ENCODE measurements at places on chromosomes 16 and 17.

DNA sequence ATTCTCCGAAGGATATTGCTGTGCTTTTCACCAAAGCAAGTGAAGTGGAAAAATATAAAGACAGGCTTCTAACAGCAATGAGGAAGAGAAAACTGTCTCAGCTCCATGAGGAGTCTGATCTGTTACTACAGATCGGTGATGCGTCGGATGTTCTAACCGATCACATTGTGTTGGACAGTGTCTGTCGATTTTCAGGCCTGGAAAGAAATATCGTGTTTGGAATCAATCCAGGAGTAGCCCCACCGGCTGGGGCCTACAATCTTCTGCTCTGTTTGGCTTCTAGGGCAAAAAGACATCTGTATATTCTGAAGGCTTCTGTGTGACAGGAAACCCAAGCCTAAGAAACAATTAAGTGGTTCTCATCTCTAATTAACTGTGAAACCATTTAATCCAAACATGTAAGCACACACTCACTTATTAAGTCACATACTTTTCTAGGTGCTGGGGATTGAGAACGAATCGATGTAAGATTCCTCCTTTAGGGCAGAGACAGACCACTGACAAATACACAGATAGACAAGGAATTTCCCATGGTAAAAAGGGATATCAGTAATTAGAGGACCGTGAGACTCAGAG lies 22.8 kb downstream of the SLFN5 start:
- H3K4me1 ChIP-seq: no peaks in the 10 kb centered on the region
- peaks cover 12% of the 10 kb centered on the region for H3K36me3 ChIP-seq
- no peak overlapping the region for H3K4me3 ChIP-seq
- no peaks in the 10 kb centered on the region for H3K27me3 ChIP-seq
- no peak for DNase-seq

- no peaks in the 10 kb centered on the region for H3K27me3 ChIP-seq
- H3K27ac ChIP-seq: peak overlapping the region; percentile 83
- peaks cover 88% of the 10 kb centered on the region for H3K4me1 ChIP-seq
- no peak for DNase-seq
These were observed 6.4 kb upstream of the RAB40C start for GRCh38 chr16:583470-583814.

DNA sequence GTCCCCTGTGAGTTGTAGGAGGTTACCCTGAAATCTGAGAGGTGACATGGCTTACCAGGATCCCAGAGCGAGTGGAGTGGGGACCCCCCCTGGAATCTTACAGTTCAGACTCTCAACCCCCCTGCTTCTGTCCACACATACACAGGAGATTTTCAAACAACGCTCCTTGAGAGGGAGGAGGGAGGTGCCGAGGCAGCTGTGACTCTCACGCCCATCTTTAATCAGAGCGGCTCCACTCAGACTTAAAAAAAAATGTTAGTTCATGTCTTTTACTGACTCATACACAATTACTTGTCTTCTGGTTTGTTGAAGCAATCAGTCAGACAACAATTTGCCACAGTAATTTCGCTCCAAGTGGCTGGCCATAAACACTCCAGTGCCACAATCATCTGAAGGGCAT lies 15.4 kb upstream of the TMEM220 start:
- no peaks in the 10 kb centered on the region for H3K27me3 ChIP-seq
- no peak overlapping the region for H3K27ac ChIP-seq
- DNase-seq: no peak
- H3K4me3 ChIP-seq: no peak overlapping the region

DNA sequence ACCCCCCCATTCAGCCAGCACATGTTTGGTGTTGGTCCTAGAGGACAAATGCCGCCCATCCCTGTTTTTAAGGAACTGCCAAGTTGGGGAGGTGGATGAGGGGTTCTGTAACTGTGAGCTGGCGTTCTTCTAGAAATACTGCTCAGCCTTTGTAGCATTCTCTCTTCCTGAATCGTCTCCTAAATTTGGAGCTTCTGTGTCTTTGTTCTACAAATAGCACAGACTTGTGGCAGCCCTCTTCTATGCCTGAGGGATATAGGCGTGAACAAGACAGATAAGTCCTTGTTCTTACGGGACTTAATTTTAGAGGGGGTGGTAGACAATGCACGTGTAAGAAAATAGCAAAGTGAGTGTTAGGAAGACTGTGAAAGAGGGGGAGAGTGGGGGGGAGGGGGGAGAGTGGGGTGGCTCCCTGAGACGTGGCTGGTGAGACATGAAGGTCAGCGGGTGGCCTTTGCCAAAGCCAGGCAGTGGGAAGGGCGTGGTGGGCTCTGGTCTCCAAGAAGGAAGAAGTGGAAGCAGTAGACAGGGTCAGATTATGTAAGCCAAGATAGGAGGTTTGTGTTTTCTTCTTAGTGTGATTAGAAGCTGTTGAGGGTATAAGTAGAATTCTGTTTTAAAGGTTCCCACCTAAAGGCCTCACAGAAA lies 9.9 kb downstream of the MFSD11 start:
- H3K27me3 ChIP-seq: no peaks in the 10 kb centered on the region
- no peak overlapping the region for H3K27ac ChIP-seq
- peaks cover 3% of the 10 kb centered on the region for H3K36me3 ChIP-seq
- H3K4me1 ChIP-seq: no peaks in the 10 kb centered on the region
- DNase-seq: no peak
- H3K4me3 ChIP-seq: no peak overlapping the region

- DNase-seq: no peak
- no peaks in the 10 kb centered on the region for H3K36me3 ChIP-seq
- no peak overlapping the region for H3K4me3 ChIP-seq
- no peaks in the 10 kb centered on the region for H3K27me3 ChIP-seq
- H3K4me1 ChIP-seq: peaks cover 32% of the 10 kb centered on the region
These were observed 11.0 kb downstream of the MYCBPAP start for GRCh38 chr17:50519141-50519834.

GRCh38 chr17:59572301-59572924 lies 7.0 kb downstream of the DHX40 start:
- H3K27ac ChIP-seq: no peak overlapping the region
- no peak for DNase-seq
- H3K4me1 ChIP-seq: no peaks in the 10 kb centered on the region
- H3K4me3 ChIP-seq: no peak overlapping the region
- H3K36me3 ChIP-seq: no peaks in the 10 kb centered on the region

DNA sequence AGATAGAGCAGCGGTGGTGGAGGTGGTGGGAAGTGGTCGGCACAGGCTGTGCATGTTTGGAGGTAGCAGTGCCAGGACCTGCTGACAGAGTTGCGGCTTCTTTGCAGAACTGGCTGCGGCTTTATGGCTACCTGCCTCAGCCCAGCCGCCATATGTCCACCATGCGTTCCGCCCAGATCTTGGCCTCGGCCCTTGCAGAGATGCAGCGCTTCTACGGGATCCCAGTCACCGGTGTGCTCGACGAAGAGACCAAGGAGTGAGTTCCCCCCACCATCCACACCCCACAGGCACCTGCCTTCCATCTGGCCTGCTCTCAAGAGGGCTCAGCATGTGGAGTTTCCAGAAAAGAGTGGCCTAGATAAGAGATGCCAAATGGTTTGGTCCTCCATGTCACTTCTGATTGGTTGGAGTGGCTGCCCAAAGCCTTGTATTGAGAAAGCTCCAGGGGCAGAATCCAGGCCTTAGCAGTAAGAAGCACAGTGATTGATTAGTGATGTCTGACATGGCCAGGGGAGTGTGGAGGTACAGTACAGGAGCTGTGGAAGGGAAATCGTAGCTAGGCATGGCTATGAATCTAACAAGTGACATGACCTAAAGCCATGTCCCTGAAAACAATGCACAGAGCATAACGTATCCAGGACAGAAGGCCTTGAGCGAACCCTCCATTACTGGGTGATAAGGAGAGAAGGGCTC lies 12.0 kb downstream of the MMP15 start:
- H3K4me3 ChIP-seq: no peak overlapping the region
- no peak overlapping the region for H3K27ac ChIP-seq
- H3K4me1 ChIP-seq: peaks cover 42% of the 10 kb centered on the region

DNA sequence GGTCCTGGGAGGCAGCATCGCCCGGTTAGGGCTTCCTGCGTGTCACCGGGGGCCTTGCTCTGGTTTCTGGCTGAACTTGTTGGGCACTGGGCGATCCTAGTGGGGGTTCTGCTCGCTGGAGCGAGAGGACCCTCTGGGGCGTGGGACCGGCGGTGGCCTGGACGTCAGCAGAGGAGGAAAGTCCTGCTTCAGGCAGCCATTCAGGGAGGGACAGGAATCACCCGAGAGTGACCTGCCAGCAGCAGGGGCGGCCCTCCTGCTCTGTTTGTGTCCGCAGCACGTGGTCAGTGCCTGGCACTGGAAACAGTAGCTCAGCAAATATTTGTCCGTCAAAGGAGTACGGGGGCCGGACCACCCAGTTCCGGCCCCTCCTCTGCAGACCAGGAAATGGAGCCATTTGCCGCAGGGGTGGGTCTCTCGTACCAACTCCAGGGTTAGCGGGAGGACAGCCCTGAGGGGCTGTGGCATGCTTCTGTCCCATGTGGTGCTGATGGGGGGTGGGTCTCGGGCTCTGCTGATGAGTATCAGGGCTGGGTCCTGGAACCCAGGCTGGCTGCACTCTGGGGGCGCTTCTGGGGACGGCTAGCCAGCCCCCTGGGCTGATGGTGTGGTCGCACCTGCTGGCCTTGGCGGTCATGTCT lies 48.3 kb downstream of the BAIAP2 start:
- peak; percentile 81 for DNase-seq
- H3K4me3 ChIP-seq: no peak overlapping the region
- H3K4me1 ChIP-seq: peaks cover 28% of the 10 kb centered on the region
- no peaks in the 10 kb centered on the region for H3K27me3 ChIP-seq
- H3K36me3 ChIP-seq: no peaks in the 10 kb centered on the region
